ENCODE measurements at places on chromosomes 16 and 17.
A peak's percentile ranks its signal among the peaks of the same experiment; 100 is the strongest.

- peak; percentile 89 for DNase-seq
Observed at GRCh38 chr17:44314869-44315661, 6.7 kb downstream of the RUNDC3A start.

- no peak for DNase-seq
Observed at GRCh38 chr16:71758293-71758760, 33.8 kb upstream of the PHLPP2 start.

- DNase-seq: no peak
Observed at GRCh38 chr17:61261001-61261637, 138.5 kb upstream of the TBX2 start.

- peak; percentile 88 for DNase-seq
Observed at GRCh38 chr16:53090591-53091411, 36.0 kb downstream of the CHD9 start.

GRCh38 chr16:610513-611381 lies 20.0 kb upstream of the WFIKKN1 start:
- DNase-seq: no peak

DNA sequence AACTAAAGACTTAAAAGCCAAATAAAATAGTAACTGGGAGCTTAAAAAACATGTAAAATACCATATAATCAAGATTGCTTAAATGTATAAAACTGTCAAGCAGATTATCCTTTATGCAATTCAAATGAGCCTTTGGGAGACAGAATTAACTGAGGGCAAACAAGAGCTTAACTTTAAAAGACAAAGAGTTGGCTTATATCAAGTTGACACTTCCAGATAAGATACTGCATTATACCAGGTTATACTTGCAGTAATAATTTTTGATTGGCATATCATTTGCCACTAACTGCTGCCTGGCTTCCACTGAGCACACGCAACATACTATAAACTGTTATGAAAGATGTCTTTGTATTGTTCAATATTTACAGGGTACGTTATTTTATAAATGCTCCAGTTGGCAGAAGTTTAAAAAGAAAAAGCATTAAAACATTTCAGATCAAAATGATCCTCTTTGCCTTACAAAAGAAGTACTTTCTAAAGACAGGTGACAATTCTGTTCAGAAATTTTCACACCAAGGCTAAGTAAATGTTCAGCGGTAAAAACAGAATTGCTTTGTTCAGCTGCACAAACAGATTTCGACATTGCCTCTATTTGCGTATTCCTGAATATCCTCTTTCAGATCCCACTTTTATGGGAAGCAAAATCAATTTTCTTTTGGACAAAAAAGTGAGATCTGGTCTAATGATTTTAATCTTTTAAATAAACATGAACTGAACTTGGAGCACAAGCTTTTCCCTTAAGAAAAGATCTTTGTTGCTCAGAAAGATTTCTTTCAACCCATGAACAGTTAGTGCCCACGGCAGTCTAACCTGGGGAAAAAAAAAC lies 50.7 kb downstream of the TOX3 start:
- no peak for DNase-seq

DNA sequence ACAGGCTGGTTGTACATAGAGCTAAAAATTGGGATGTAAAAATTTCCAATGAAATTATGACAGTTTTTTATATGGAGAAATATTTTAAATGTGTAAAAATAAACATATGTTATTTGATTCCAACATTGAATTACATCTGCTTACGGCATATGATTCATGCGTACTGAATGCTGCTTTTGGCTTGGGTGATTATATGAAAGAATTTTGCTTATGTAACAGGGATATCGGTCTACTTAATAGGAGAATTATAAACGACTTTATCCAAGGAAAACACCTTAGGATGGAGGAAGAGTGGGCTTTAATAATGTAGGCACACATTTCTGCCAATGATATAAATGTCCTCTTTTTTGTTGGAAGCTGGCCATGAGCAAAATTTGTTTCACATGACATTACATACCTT lies 197.3 kb upstream of the GOT2 start:
- DNase-seq: no peak

- no peak for DNase-seq
Observed at GRCh38 chr17:75036643-75037268, 10.0 kb downstream of the ATP5PD start.
